ENCODE measurements at places on chromosomes 16 and 17.

GRCh38 chr17:66511135-66511534 lies 208.7 kb downstream of the PRKCA start:
- DNase-seq, result no peak

DNA sequence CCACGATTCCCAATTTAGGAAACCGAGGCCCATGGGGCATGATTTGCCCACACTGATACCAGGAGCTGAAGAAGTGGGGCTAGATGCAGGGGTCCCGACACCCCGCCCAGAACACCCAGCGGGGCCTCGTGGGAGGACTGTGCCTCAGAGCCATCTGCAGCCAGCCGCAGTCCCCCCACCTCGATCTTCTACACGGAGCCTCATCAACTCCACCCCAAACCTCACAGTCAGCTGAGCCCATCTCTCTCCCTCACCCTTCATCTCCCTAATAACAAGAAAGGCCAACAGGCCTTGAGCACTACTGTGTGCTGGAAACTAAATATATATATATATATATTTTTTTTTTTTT lies 4.2 kb downstream of the ITGAE start:
- no peak for DNase-seq

GRCh38 chr17:77542551-77543490 lies 402.1 kb downstream of the SEC14L1 start:
- DNase-seq, result peak; percentile 78

DNA sequence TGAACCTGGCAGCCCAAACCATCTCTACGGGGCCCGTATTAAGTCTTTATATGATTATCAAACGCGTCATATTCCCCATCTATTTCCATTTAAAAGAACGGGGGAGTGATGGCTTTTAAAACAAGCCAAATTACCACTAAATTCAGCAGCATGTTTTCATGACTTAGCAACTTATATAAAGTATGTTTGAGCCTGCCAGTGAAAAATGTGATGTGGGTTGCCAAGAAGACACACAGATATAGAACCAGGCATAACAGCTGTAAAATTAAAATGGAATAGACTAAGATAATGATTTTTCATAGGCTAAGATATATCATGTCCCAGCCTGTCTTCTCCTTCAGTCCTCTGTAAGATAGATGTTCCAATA lies 44.8 kb upstream of the HSBP1 start:
- no peak for DNase-seq

DNA sequence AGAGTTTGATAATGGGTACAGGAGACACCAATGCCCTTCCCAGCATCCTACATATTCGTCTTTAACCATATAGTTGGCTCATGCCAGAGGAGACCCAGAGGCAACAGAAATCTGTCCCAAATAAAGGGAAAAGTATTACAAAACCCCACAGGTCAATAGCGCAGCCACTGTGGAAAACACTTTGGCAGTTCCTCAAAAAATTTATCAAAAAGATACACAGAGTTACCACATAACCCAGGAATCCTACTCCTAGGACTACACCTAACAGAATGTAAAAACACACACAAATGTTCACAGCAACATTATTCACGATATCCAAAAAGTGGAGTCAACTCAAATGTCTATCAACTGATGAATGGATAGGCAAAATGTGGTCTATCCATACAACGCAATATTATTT lies 135.8 kb downstream of the CEP112 start:
- no peak for DNase-seq

DNA sequence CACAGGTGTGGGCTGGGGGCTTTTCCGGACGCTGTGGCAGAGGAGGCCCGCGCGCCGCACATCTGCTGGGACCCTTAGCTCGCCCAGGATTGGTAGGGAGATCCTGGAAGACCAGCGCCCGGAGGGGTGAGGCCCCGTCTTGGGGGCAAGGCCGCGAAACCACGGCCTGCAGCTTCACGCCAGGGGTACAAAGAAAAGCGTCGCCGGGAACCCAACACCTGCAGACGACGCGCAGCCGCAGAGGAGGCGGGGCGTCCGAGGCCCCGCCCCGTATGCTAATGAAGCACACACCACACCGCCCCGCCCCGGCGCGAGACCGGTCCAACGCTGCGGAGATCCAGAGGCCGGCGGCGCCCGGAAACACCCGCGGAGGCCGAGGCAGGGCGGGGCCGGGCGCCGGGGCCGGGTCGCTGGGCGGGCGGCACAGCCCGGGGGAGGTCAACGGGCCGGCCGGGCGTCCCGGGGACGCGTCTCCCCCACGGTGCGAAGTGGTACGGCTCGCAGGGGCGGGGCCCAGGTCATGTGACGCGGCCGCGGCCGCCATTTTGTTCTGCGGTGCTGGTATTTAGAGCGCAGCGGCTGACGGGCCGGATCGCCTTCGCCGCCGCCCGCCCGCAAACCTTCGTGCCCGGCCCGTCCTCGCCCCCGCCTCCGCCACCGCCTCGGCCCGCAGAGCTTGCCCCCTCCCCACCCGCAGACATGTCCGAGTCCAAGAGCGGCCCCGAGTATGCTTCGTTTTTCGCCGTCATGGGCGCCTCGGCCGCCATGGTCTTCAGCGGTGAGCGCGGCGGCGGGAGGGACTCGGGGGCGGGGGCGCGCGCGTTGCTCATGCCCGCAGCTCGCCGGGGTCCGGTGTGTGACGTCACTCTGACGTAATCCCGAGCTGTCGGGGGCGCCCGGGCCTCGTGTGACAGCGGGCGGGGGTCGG lies at the start of gene ATP6V0C:
Gene ATP6V0C, plus strand, starts transcription at position 548 of the 928 bp plus-strand sequence. Its CDS starts 152 bp downstream, at position 700.
- peak; percentile 90 for DNase-seq

DNA sequence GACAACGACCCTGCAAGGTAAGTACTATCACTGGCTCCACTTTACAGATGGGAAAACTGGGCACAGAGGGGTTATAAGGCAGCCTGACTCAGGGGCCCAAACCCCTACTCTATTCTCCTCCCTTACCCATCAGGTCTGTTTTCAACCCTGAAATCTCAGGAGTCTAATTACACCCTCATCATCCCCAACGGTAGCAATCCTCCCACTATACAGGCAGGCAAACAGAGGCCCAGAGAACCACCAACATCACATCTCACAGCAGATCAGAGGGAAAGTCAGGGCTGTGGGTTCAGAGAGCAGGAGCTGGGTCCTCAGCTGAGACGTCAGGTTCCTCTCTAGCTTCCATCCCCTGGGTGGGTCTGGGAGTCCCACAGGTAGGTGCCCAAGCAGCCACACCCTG lies 16.5 kb downstream of the JUP start:
- DNase-seq, result no peak

- DNase-seq, result peak; percentile 52
Measured at GRCh38 chr16:72840631-72841381, 207.1 kb downstream of the ZFHX3 start.

- no peak for DNase-seq
Measured at GRCh38 chr17:44039829-44040635, 25.3 kb upstream of the TMEM101 start.

DNA sequence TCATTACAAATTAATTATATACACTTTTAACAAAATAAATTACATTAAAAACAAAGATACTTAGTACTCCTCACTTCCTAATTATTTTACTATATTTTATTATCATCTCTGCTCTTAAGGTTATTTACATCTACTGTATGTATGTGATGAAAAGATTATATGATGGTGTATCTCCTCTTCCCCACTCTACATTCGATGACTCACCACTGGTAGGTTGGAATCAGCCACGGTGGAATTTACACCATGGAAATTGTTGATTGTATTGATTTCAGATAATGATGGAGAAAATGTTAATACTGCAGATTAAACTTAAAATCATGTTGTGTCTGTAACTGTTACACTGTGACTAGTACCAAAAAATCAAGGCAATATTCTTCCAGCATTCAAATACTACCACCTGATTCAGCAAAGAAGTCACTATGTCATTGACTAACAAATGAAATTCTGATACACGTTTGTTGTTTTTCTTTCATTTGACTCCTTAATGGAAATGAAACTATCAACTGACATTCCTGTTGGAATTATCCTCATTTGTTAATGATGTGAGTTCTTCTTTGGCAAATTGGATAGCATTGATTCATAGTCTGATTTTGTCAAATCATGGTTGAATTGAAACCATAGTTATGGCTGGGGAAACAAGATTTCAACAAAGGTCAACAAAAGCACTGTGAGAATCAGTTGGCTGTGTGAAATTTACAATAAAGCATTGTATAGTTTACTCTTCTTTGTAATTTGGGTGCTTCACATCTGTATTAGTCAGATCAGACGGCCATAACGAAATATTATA lies 69.0 kb upstream of the NLK start:
- no peak for DNase-seq

- DNase-seq, result no peak
Measured at GRCh38 chr17:2975469-2975958, 87.9 kb downstream of the OR1D5 start.

DNA sequence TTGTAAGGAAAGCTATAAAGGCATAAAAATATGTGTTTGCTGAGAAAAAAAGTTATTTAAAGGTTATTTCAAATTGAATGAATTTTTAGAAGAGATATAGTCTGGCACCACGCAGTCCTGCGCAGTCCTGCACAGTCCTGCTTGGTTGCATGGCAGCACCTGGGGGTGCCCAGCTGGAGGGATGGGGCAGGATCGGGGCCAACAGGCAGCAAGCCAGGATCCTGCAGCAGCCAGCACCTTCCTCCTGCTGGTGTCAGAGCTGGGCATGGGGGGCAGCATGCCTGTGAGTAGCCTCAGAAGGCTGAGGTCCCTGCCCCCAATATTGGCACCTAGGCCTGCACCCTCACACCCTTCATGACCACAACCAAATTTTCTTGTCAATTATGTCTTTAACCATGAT lies 46.0 kb downstream of the GLG1 start:
- DNase-seq, result no peak

- DNase-seq, result no peak
Measured at GRCh38 chr17:17320911-17321220, 17.7 kb downstream of the NT5M start.

- DNase-seq, result no peak
Measured at GRCh38 chr16:11449716-11450115, 104.5 kb downstream of the RMI2 start.

DNA sequence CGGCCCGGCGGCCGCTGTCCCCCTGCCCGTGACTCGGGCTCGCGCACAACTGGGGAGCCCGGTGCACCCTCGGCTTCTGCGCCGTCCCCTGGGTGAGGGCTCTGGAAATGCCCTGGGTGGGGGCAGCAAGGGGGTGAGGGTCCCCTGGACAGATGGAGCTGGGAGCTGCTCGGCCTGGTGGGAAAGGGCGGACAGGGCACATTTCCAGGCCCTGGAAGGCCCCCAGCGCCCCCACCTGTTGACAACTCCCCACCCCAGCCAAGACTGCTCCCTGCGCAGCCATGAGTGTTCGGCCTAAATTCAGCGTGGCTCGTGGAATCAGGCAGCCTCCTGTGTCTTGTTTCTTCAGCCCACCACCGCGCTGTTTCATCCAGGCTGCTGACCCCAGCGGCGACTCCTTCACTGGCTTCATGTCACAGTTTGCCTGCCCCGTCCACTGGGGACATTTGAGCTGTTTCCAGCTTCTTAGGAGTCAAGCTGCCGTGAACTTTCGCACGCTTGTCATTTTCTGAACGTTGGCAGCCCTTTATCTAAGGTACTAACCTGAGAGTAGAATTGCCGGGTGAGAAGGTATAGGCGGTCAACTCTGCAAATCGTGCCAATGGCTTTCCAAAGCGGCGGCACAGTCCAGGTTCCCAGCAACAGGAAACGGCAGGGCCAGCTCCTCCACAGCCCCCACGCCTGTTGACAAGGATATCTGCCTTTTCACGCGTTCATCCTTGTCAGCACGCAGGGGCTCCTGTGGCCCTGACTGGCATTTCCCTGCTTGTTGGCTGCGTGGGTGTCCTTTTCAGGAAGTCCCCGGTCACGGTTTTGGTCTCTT lies 895 bp downstream of the UTS2R start:
- DNase-seq, result peak; percentile 63

- DNase-seq, result no peak
Measured at GRCh38 chr17:40312131-40312731, 3.3 kb downstream of the RARA start.

- DNase-seq, result no peak
Measured at GRCh38 chr16:4788489-4788889, 344 bp upstream of the SEPTIN12 start.
